COR-L47 (cell line): ENCODE measurements at places on chromosomes 7 and 10.

DNA sequence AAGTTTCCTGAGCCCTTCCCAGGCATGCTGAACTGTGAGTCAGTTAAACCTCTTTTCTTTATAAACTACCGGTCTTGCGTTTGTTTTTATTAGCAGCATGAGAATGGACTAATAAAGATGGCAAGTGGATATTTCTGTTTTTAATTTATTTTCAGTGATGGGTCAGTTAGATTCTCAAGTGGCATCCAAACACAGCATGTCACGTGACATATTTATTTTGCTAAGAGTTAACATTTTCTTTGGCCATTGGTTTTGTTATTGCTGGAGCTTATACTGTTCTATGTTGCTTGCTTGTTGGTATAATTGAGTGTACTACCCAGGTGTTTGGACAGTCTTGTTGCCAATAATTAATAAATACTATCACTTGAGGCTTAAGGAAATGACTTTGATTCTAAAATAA, 181.7 kb upstream of the MALRD1 start:
- DNase-seq: no peak

- no peak for DNase-seq
These were observed 16.4 kb upstream of the ABCA13 start for GRCh38 chr7:48154792-48155413.

DNA sequence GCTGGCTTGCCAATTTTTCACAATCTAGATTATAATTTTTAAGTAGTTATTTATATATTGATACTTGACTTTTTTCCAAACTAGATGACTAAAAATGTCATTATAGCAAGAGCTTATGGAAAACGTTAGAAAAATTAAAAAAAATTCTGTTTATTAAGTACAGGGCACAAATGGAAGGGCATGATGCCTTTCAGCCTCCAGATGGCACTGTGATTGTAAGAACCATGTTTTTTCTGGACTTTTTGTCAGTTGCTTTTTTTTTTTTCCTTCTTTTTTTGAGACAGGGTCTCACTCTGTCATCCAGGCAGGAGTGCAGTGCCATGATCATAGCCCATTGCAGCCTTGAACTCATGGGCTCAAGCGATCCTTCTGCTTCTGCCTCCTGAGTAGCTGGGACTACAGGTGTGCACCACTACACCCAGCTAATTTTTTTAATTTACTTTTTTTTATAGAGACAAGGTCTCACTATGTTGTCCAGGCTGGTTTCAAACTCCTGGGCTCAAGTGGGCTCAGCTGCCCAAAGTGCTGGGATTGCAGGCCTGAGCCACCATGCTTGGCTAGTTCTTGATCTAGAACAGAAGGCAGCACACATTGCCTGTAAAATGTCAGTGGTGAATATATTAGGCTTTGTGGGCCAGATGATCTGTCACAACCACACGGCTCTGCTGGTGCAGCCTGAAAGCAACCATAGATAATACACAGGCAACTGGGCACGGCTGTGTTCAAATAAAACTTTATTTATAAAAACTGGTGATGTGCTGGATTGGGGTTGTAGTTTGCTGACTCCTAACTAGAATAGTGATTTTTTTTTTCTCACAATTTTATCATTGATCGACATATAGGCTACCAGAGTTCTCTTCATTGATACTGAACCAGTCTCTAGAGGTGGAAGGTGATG, 27.4 kb downstream of the UCMA start:
- DNase-seq: no peak

- DNase-seq: no peak
These were observed 73.5 kb downstream of the HBP1 start for GRCh38 chr7:107242267-107242666.

DNA sequence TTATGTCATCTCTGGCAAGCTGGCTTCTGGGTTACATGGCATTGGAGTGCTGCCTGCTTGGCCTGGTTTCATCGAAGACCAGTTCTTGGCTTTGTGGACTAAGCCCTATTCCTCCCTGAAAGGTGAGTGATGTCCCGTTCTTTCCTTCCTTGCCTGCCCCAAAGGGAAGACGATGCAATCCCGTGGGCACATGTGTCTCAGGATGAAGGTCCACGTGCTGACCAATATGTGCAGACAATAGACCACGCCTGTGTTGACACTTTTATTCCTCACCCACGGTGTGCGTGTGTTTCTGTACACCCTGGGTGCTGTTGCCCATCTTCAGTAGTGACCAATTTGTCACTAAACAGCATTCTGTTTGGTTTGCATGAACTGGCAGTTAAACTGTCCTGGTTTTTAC, 28.6 kb upstream of the SHH start:
- no peak for DNase-seq

- DNase-seq: no peak
These were observed 14.7 kb downstream of the SHH start for GRCh38 chr7:155797262-155798250.

DNA sequence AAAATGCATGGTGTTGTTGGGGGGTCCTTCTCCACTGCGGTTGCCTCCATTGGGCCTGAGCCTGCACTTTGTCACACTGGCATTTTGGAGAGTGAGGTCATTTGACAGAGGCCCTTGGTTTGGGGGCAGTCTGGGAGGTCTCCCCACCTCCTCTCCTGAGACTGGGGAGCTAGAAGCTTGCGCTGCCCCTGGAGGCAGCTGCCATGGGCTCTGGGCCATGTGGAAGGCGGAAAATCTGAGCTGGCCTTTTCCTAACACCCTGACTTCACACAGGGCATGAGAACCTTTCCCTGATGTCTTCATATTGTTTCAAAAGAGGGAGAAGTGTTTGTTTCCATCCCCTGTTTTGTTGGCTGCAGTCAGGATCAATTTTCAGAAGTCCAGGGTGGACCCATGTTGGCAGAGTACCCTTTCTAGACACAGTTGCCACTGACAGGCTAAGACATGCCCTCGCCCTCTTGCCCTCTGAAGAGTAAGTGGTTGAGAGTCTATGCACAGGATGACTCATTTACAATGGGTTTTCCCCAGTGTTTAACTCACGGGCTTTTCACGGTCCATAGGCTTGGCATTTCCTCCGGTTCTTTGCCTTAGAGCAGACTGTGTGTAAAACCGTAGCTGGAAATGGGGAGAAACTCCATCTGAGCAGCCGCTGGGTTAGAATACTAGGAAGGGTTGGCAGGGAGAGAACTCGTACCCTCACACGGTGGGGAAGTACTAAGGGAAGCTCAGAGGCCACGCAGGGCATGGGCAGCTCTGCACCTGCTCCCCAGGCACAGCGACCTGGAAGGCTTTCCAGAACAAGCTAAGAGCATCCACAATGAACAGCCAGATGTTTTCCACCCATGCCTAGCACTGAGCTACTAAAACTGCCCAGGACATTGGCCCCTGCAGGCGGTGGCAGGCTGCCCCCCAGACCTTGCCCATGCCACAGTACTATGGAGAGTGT, 655.0 kb downstream of the SDK1 start:
- no peak for DNase-seq

GRCh38 chr10:84659027-84659426, 330.6 kb downstream of the CCSER2 start:
- no peak for DNase-seq

DNA sequence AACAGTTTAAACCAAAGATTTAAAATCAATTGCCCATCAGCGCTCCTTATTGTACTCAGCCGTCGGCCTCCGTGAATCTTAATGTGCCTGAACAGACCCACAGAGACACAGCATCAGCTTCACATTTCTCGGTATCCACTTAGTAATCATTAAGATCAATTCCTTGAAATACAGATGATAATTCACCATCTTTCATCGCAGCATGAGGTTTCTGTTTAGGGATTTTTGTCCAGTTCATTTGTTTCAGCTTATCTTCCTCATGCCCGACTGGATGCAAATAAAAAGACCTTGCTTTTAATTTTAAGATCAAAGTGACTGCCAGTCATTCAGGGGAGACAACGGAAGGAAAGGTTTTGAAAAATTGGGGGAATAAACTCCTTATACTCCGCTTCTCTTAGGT, 207.8 kb downstream of the WDR37 start:
- no peak for DNase-seq

- no peak for DNase-seq
These were observed 3.5 kb downstream of the MDFIC start for GRCh38 chr7:114925434-114925833.

DNA sequence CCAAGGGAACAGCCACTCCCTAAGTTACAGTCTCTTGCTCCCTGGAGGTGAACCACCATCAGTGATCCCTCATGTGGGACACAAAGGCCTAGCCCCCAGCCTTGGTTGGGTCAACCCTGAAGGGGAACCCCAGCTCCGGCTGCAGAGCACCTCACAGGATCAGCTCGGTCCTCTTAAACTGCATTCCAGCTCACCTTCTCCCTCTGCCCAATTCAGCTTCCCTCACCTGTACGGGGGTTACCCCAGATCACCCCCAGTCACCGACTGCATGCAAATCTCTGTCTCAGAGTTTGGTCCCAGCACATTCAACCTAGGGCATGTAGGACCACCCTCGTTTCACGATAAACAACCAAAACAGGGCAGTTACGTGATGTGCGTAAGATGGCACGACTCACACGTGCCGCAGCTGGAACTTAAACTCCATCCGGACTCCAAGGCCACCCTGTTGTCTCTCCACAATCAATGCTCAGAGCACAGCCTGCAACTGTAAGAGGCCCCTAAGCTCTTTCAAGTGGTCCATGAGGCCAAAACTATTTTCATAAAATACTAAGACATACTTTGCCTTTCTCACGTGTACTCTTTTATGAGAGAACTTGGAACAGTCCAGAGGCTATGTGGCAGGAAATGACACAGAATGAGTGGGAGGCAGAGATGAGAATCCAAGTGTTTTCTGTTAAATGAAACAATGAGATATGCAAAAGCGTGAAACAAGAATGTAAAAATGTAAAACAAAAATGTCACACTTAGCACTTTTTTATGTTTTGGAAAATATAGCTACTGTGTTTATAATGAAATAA, 285.2 kb downstream of the PTPRN2 start:
- DNase-seq: no peak

DNA sequence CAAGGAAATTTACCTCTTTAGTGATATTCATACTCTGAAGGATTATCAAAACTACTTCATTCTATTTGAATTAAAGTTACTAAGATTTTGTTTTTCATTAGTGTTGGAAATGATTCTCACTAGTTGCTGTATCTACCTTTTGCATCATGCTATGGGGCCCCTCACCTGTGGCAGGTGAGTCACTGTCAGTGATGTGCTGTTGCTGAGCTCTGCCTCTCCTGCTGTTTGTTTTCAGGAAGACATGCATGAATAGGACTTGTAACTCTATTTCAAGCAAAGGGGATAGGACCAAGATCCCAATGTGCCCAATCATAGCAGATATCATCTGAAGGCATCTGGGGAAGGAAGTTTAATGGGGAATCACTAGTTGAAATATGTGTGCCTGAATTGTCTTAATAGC, 57.4 kb upstream of the AGR3 start:
- no peak for DNase-seq

- no peak for DNase-seq
These were observed 49.1 kb upstream of the FXYD4 start for GRCh38 chr10:43322331-43322730.

GRCh38 chr7:79078273-79078672, 375.2 kb downstream of the MAGI2 start:
- DNase-seq: no peak

DNA sequence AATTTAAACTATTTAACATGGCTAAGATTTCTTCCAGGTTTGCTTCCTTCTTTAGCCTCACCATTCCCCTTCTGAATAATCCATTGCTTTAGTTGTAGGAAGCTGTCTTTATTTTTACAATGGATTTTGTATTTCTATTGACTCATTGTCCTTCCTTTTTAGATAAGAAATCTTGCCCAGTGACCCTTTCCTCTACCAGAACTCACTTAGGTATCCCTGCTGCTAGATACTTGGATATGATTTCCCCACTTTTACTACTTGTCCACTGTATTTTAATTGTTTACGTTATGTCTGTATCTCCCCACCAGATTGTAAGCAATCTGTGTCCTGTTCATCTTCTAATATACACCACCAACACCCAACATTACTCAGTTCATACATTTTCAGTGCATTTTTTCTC, 47.7 kb upstream of the MDFIC start:
- DNase-seq: no peak

DNA sequence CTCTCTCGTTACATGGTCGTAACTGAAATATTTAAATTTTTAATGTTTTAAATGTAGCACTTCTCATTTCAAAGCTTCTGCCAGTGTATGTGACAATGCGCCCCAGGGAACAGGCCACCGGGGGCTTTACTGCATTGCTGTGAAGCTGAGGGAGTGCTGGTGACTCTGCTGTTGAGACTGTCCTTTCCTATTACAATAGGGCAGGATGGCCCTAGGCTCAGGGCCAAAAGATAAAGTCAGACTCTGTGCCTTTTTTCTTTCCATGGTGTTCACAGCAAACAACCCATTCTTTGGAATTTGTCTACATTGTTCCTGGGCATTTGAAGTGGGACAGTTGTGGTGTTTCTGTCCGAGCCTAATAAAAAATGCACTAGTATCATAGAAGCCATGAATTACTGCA, 107.3 kb downstream of the GALNT11 start:
- DNase-seq: no peak

- no peak for DNase-seq
These were observed 117.4 kb downstream of the CABCOCO1 start for GRCh38 chr10:61779950-61780659.

GRCh38 chr10:61835069-61835945, 66.2 kb upstream of the ARID5B start:
- DNase-seq: peak; percentile 7

- DNase-seq: no peak
These were observed 69.3 kb downstream of the SGMS1 start for GRCh38 chr10:50554376-50554994.

DNA sequence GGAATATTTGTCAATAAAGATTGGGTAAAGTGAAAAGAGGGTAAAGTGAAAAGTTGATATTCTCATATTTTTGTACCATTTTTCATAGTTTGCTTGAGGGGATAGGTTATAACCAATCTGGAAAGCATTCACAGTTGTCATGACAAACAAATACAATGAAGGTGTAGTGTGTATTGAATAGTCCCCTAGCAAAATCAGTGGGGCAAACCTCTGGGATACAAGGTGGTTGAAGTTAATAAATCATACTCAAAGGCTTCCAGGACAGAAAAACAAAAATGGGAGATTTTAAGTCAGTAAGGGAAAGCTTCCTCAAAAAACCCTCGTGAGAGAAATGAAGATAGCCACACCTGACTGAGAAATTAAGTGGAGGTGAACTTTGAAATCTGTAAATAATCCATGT, 39.4 kb downstream of the PHTF2 start:
- no peak for DNase-seq

GRCh38 chr7:55104712-55105433, 86.1 kb downstream of the EGFR start:
- DNase-seq: no peak

GRCh38 chr7:131674131-131674530, 117.7 kb upstream of the PODXL start:
- DNase-seq: no peak

- peak; percentile 82 for DNase-seq
These were observed 6.9 kb downstream of the ITPRIP start for GRCh38 chr10:104331208-104331838.

- no peak for DNase-seq
These were observed 333.1 kb downstream of the CXCL12 start for GRCh38 chr10:44051584-44052385.
